Stimulated activated naive CD8-positive, alpha-beta T cell treated with anti-CD3 and anti-CD28 coated beads, Interleukin-15, Interleukin-2, amounts not matched to agents 100 U/mL and 50 U/mL, for 24 hours (primary cell): ENCODE measurements at places on chromosomes 4 and X.

DNA sequence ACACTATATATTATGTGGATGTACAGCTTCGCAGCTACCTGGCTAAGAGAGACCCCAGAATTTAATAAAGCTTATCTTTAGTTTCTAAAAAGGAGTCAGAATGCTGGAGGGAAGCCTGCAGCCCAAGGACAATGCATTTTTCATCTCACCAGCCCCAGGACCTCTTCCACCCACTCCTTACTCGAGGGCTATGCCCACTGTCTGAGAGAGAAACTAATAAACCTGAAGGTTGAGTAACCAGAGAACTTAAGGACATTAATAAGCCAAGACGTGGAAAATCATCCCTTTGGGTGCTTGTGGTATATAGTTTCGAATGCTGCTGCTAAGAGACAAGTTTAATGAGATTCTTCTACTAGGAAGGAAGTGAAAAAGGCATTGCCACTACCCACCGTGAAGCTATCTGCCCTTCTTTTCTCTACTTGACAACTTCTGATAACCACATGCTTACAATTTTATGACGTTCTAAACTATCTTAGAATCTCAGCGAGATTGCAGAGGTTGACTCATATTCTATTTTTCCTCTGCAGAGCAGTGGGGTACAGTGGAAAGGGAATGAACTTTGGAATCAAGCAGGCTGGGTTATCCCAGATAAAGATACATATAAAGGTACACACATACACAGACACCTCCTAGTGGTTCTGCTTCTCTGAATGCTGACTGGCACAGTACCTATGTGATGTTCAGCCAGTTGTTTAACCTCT, 3.3 kb downstream of the RELL1 start:
- DNase-seq = no peak

DNA sequence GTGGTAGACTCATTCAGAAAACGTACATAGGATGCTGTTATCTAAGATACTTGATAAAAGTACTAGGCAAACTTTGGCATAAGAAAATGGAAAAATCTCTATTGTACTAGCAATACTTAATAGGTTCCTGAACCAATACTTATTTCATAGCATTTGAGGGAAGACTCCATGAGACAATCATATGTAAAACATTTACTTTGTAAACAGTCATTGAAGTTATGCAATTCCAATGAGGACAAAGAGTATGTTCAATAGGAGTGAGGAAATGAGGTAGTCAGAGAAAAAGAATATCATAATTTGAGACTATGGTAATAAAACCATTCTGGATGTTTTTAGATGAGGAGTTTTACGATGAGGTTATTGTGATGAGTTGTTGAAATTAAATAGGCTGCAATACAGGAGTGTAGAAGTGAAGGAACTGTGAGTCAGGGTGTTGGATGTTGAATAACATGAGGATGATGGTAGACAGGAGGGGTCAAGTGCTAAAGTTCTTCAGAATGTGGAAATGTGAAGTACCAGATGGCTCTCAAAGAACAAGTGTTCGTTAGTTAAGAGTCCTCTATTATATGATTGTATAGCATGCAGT, 397.9 kb downstream of the PPP3CA start:
- no peak for DNase-seq

- no peak for DNase-seq
Observed at GRCh38 chr4:65170768-65171514, 499.3 kb downstream of the EPHA5 start.

- DNase-seq = peak; percentile 20
Observed at GRCh38 chr4:179867300-179867878, 2375.8 kb upstream of the TENM3 start.

DNA sequence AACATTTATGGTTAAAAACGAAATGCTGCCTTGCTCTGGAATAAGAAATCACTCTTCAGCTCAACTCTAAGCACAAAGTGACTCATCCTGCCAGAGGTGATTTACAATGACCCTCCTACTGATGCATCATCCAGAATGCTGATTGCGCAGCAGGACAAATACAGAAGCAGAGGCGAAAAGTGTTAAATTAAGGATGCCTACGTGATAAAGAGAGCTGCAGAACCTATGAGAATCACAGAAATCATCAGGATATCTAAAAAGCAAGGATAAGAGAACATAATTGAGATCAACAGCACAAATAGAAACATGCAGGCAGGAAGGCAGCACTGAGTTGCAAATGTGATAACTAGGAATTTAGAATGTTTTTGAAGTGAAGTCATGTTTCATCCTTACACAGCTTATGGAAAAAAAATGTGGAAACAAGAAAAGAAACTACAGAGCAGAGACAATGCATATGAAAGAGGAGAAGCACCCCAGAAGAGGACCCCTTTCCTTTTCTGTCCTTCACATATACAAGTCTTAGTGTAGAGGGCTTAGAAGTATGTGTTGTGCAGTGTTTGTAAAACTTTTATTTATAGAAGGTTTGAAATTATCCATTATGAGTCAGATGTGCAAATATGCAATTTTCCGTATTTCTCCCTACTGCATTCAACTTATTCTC, 188.4 kb downstream of the SLC7A11 start:
- DNase-seq = no peak

DNA sequence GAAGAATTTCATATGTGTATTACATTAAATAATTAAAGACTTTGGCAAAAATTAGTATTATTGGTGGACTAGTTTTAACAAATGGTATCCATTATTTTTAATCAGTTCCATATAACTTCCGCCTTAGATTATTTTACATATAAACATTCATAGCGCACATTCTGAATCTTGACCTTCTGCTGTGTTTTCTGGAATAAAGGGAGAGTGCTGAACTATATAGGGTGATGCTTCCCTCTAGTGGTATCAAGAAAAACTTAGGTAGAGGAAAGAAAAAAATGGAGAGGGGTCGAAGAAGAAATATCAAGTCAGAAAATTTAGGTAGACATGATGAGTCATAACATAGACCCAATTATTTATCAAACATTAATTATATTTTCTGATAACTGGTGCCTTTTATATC, 155.6 kb upstream of the PACRGL start:
- DNase-seq = no peak

GRCh38 chrX:149682956-149683947, 28.6 kb upstream of the MAGEA11 start:
- no peak for DNase-seq

DNA sequence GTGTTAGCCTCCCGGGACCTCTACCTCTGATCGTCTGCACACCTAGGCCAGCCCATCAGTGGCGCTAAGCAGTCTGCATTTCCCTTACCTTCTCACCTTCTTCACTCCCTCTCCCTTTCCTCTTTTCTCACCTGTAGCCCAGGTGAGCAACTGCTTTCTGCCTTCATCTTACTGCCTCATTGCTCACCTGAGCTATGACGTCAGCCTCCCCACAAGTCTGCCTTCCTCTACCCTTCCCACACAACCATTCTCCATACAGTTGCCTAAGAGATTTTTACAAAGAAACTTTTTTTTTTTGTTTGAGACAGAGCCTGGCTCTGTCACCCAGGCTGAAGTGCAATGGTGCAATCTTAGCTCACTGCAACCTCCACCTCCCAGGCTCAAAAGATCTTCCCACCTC, 136.3 kb downstream of the BCOR start:
- no peak for DNase-seq

DNA sequence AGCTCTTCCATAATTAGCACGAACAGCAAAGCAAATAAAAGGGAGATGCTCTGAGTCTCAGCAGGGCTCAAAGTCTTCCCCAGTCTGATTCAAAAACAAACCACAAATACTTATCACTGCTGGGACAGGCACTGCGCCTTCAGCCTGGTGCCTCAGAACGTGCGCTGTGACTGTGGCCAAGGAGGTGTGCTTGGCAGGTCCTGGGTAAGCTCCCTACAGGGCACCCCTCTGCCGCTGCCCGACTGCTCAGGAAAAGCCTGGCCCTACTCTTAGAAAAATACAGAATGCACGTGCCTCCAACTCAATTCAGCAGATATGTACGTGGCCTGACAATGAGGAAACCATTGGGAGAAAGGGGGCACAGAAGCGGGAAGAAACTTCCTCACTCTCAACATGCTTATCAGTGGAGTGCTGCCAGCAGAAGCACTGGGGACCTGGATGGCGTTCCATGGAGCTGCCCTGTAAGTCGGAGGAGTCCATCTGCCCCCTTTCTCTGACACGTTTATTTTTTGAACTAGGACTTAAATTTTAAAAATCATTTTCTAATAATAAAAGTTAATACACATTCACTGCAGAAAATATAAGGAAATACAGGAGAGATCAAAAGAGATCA, 86.8 kb downstream of the GATB start:
- DNase-seq = no peak

DNA sequence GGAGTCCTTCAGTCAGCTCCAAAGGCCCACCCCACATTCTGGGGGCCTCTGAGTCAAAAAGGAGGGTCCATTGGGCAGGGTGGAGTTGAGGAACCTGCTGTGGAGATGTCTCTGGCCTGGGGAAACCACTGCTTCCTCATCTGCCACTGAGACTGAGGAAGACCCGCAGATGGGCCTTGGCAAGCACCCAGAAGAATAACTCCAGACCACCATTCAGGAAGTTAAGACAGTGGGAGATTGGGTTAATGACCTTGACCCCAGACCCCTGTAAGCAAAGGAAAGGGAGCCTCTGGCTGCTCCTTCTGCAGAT, 8.1 kb upstream of the HSD17B10 start:
- DNase-seq = no peak

DNA sequence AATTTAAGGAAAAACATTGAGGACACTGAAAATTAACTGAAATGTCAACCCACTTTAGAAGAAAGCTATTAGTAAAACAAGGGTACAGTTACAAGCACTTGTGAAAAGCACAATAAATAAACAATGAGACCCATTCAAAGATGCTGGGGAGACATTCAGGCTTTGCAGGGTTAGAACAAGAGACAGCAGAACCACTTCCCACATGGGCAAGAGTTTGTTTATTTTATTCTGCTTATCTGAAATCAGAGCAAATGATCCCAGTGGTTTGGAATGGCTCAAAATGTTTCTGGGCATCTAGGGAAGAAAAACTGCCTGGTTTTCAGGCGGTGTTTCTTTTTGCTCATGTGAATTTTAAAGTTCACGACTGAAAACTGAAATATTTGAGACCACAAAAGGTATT, 42.4 kb downstream of the PPP3CA start:
- no peak for DNase-seq

DNA sequence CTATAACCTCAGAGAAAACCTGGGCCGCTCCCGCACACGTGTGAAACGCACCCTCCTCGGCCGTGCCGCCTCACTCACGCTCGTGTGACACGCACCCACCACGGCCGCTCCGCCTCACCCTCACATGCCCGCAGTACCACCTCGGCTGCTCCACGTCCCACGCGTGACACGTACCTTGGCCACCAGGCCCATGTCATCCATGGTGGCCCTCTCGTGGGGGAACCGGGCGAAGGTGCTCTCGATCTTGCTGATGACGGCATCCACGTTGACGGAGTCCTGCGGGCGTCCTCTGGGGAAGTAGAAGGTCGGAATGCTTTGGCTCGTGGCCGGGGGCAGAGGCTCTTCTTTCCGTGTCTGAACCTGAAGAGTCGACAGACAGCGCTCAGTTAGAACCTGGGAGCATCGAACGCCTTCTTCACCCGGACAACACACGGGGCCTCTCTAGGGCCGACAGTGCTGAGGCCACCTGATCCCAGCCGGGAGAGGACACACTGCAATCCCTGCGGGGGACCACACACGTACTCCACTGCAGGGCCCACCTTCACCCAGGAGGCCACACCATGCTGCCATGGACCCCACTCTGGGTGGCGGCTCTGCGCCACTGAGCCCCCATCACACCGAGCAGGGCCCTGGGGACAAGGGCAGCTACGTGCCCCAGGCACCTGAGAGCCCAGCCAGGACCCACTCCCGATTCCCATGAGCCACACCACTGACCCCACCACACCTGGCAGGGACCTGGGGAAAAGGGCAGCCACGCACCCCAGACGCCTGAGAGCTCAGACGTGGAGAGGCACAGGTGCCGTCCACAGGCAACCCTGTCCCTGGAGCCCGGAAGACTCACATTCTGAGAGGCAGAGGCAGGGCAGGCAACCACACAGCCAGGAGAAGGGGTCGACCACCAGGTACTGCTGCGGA, 25.2 kb downstream of the PPP2R3B start:
- DNase-seq = no peak

- no peak for DNase-seq
Observed at GRCh38 chr4:33649015-33649414, 2595.3 kb downstream of the ARAP2 start.

DNA sequence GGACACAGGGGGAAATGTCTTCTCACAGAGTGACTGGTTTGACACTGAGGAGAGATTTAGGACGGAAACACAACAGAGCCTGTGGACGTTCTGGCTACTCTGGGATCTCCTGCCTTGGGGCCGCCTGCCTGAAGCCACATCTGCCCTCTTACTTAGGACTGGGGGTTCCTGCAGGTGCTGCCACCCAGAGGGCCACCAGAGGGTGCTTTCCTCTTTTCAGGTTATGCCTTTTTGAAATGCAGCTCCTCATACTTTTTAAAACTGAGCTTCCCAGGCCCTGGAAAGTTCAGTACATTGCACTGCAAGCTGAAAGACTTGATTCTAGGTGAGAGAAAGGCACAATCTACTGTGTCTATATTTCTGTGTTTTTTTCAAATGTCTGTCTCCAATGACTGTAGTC, 92.2 kb upstream of the PGRMC2 start:
- no peak for DNase-seq

DNA sequence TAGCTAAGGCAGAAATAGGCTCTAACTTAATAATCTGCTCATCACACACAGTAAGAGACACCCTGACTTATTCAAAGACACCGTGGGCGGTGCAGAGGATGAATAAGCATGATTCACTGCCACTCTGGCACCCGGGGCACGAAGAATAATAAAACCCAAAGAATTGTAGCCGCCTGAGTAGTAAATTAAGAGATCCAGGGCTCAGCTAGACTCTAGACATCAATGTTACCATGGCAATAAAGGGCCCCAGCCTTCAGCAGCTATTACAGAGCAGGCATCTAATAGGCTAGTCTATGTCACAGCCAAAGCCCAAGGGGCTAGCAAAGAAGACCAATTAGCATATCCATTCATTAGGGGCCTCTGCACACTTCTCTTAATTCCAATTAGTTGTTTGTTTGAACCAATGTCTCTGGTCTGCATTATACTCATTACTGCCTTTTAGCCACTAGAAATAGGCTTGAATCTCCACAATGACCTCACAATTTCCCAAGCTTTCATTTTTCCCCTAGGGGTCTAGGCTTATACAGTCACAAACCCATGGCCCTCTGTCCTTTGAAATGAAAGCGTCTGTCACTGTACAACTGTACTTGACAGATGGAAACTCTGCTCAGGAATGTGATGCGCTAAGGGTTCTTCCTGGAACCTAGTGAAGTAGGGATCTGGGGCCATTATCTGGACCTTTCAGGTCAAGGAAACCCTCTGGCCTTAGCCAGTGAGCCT, 3.0 kb upstream of the ATP1B4 start:
- peak; percentile 32 for DNase-seq

DNA sequence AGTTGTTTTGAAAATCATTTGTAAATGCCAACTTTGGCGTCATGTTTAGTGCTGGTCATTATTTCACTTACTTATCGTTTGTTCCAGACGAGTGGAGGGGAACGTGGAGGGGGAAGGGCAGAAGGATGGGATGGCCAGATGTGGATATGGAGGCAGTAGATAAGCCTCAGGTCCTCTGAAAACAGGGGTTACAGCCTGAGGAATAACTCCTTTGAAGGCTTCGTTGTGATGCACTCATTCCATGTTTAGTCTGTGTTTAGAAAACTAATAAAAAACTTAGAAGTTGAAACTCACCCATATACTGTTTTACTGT, 1.1 kb downstream of the MOB1B start:
- no peak for DNase-seq
